NCI-H1436 treated with DMSO at 0.1 percent for 48 hours (cell line): ENCODE measurements at places on chromosomes 7 and 10.

- DNase-seq: no peak
These were observed 123.6 kb upstream of the GDF10 start for GRCh38 chr10:47176206-47176902.

DNA sequence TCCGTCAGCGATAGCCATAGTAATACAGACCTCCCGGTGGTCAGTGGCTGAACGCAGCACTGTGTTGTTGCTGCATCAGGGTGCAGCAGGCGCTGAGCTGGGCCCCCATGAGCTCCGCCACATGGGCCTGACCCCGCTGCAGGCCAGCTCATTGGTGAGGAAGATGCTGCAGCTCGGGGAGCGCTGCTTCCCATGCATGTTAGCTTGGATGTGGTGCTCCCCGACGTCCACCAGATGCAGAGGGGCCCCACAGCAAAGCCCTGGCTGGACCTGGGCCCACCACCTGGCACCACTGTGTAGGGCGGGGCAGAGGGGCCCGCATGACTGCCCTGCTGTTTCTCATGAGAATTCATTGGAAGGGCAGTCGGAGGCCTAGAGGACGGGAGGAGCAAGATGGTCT, 50.8 kb downstream of the WDR37 start:
- no peak for DNase-seq

- DNase-seq: no peak
These were observed 20.8 kb upstream of the ZNF488 start for GRCh38 chr10:47404937-47405336.

DNA sequence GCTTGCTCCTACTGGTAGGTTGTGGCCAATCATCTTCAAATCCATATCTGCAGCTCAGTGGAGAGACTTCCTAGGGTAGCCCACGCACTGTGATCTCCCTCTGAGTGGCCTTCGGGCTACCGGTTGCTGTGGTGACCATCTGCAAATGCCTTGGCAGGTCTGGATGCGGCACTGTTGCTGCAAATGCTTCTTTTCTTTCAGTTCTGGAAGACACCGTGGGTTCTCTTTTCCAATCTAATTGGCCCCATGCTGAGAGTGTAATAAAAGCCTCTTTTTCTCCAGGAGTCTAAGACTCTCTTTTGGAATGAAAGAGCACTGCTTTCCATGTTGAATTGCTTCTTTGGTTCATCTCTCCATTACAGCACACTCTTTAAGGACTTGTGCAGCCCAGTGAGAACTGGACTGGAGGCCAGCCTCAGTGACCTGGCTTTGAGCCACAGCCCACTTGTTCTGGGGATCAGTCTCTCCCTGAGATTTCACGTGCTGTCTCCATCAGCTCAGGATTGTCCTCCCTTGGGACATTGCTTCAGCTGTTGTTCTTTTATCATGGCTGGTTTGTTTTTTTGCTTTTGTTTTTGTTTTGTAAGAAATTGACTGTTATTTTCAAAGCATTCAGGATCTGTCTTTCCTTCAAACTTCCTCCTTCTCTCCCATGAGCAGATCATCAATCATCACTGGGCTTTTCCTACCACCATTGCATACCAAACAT, 286.6 kb downstream of the BMPER start:
- DNase-seq: no peak

DNA sequence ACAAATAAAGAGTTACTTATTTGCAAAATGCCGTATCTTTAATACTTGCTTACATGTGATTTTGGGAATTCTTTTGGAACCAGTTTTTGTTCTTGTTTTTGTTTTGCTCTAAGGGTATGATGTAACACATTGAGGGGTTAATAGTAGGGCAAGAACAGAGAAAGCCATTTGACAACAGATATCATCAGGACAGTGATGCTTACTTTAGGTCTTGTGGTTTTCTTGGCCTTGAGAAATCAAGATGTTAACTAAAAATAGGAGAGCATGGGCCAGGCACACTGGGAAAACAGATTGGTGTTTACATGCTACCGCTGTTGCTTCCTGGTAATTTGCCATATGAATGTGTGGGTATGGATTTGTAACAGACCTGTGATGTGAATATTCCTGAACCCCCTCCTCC, 3.7 kb downstream of the SAMD8 start:
- no peak for DNase-seq

GRCh38 chr10:94000638-94001415, 7.1 kb downstream of the PLCE1 start:
- DNase-seq: no peak

GRCh38 chr10:628386-629045, 61.0 kb downstream of the DIP2C start:
- no peak for DNase-seq

DNA sequence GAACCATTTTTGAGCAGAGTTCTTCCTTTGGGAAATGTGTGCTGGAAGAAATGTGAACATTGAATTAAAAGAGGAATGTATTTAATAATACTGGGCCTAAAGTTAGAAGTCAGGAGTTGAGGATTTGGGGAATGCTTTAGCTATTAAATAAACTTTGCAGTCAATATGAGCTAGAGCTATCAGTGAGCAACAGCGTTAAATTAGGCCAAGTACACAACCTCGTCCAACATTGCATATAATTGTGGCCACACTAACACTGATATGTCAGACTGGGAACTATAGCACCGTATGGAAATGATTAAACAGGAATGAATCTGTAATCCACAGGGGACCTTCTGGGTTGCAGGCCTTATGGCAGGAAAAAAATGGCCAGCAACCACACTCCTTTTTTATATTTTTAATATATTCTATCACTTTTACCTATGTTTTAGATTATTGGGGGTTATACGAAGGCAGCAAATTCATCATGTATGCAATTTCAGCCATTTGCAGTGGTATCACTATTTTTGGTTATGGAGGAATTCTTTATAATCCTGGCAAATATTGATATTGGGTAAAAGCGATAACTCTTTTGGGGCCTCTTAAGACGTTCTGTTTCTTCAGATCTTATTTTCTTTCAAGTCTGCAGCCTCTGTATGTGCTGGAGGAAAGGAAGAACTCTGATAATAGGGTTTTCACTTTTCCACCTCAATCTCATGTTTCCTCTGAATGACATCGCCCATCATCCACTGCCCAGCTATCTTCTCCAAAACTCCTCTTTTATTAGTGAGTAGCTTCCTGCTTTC, 236.3 kb upstream of the PLXDC2 start:
- no peak for DNase-seq

DNA sequence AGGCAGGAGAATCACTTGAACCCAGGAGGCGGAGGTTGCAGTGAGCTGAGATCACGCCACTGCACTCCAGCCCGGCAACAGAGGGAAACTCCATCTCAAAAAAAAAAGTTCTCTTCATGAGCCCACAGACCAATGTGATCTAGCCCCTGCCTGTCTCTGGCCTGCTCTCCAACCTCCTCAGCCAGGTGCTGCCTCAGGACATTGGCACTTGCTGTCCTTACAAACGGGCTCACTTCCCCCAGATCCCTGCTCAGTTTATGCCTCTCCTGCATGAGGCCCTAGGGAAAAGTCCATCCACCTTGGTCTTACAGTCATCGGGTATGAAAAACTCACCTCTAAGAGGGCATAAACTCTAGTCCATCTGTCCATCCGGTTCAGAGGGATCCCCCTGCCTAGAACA, 32.5 kb downstream of the TNS3 start:
- no peak for DNase-seq

DNA sequence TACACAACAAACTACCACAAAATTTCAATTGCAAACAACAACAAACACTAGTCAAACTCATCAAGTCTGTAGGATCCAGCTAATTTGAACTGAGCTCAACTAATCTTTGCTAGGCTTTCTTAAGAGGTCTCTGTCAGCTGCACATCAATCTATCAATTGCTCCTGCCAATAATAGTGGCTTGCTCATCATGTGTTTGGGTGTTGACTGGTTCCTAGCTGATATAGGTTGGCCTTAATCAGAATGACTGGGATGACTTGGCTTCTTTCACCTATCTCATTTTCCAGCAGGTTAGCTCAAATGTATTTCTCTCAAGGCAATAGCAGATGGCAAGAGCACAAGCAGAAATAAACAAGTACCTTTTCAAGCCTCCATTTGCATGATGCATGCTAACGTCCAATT, 370.3 kb upstream of the NFE2L3 start:
- no peak for DNase-seq

DNA sequence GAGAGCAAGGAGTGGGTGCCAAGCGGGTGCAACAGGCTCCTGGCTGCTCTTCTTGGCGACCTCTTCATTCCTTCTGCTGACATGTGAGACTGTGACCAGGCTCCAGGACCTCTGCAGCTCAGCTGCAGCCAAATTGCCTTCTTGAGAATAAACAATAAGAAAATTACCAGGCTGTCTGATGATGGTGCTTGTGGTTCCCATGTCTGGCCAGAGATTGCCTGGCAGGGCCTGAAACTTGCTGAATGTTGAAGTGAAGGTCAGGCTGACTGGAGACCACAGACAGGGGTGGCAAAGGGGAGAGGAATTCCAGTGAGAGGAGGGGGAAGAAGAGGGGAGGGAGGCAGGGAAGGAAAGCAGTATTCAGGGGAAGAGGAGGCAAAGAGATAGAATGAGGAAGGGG, 497.4 kb upstream of the PODXL start:
- DNase-seq: no peak

GRCh38 chr10:131074682-131075081, 236.8 kb downstream of the TCERG1L start:
- DNase-seq: no peak
